ENCODE measurements at places on chromosomes 12 and 14.

- no peak for DNase-seq
Measured at GRCh38 chr12:76786986-76787385, 23.1 kb downstream of the ZDHHC17 start.

DNA sequence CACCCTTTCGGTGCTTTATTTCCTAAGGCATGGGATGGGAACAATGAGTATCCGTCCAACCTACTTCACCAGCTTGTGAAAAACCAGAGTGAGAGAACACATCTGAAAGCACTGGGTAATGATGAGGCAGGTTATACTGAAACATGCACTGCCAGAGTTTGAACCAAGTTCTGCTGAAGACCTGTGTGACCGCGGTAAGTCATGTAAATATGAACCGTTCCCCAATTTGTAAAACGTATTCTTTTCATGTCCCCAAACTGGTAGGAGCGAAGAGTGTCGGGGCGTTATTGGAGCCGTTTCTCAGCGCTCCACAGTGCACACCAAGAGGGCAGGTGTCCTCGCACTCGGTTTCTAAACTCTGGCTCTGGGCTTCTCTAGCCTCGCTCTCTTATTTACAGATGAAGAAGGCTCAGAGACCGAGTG lies 788 bp upstream of the NGDN start:
- DNase-seq, result no peak

GRCh38 chr12:42396473-42397259 lies 70.7 kb downstream of the PPHLN1 start:
- no peak for DNase-seq

GRCh38 chr12:112424126-112424525 lies 5.4 kb downstream of the PTPN11 start:
- DNase-seq, result no peak

DNA sequence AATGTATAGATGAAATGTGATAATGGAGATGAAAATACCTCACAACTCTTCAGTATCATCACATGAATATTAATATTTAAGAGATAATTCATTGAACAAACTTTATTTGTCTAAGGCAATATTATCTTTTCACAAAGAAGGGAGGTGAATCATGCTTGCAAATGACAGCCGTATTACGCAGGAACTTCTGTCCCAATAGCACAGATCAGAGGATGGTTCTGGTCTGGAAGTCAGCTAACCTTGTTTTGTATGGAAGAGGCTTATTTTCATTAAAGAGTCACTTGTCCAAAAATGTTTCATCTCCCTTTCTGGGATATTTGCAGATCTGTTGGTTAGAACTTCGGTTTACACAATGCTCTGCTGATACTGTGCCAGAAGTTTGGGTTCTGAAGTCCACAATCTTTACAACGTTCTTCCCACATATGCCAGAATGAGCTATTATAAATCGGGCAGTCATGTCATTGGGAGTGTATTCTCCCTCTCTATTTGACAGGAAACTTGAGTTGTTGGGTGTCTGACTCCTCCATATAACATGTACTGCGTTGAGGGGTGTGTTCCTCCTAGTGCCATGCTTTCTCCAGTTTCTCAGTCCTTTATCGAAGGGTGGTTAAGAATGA lies 29.8 kb downstream of the YY1 start:
- no peak for DNase-seq

DNA sequence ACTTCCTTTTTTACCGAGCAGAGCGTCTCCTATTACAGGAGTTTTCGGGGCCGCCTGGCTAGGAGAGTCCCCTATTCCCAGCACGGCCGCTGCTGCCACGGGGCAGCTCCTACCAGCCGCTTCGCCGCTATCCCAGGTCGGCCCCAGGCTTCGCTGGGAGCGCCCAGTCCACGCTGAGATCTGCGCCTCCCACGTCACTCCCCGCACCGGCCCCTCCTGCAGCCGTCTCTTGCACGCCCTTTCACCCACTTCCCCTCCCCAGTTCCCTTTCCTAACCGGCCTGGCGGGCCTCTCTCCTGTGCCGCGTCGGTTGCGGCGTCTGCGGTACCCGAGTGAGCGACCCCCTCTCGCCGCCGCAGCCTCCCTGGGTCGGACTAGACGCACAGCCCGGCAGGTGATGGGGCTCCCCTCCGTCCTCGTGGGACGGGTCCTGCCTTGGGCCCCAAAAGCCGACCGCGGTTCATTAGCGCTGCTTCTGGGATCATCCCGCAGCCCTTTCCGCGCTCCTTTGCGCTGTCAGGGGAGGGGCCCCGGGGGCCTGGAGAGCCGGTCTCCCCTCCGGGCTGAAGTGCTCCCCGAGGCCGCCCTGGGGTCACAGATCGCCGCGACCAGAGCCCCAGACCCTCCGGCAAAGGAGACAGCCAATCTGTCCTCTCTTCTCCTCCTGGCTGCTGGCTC lies 1318.4 kb downstream of the TMEM121 start:
- peak; percentile 52 for DNase-seq

DNA sequence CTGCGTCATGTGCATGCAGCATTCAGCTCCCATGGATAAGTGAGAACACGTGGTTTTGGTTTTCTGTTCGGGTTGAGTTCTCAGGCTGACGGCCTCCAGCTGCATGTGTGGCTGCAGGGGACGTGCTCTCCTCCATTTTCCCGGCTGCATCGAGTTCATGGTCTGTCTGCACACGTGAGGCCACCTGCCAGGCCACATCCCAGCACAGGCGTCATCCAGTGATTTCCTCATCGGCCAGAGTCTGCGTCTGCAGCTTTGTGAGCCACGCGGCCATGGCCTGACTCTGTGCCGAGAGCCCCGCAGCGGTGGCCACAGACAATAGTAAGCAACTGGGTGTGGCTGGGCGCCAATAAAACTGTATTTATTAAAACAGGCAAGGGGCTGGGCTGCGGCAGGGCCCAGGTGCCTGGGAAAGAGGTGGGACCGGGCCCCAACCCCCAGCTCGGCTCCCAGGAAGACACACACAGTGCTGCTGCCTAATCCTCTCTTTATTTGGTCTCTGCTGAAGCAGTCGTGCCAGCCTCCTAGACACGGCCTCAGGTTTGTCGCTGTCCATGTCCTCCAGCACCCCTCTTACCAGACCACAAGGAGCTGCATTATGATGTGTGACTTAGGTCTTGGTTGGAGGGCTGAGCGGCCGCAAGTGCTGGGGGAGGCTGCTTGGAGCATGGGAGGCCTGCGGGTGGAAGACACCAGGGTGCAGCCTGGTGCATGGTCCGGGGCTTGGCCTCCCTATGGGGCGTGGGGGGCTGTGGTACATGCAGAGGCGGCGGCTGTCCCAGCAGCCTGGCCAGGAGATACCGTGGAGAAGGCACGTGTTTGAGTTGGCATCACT lies 52.0 kb downstream of the NOC4L start:
- no peak for DNase-seq

GRCh38 chr12:24407884-24408283 lies 458.4 kb upstream of the SOX5 start:
- DNase-seq, result no peak

DNA sequence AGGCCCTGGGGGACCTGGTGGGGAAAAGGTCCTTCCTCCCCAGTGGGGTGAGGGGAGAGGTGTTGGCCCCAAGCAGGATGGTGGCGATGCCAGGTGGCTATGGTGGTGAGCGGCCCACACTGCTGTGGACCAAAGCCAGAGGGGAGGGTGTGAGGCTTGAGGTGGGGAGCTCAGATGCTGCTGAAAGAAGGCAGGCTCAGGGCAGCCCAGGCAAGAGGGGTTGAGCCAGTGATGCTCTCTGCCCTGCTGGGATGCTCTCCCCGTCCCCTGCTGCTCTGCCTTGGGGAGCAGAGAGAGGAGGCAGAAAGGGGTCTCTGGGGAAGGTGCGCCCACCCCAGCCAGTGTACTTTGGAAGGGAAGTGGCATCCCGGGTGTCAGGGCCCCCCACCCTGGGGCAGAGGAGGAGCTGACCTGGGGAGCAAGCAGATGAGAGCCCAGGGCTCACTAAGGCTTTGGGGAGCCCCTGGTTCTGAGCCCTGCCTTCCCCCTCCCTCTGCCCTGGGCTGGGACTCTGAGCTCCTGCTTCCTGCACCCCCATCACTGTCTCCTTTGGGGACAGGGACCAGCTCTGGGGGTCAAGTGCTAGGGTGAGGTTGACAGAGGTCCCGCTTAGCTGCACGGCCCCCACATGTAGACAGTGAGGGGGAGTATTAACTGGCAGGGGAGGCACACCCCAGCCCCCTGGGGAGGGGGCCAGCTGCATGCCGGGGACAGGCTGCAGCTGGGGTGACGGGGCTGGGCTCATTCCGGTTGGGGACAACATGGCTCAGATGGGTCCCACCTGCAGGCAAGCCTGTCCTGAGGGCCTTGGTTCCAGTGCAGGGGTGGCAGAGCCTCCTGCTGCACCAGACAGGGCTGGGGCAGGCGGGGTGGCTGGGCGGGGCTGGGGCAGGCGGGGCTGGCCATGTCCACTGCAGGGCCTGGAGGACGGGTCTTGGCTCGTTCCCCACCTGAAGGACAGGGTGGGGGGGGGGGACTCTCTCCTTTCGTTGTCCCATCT lies 124.4 kb downstream of the KIF26A start:
- DNase-seq, result no peak

GRCh38 chr12:130620281-130620680 lies 95.8 kb downstream of the RIMBP2 start:
- DNase-seq, result no peak

DNA sequence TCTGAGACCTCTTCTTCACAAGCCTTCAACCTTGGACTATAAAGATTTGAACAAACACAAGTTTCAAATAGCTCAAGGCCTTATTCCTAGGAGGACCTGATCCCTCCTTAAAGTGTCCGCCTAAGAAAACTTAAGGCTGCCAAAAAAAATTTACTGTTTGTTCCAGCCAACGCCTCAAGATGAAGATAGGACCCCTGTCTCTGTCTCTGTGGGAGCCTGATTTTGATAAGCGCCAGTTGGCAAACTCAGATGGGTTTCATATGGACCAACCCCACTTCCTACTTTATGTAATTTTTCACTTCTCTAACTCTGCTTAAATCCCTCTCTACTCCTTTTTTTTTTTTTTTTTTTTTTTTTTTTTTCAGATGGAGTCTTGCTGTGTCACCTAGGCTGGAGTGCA lies 11.0 kb downstream of the FKBP3 start:
- DNase-seq, result no peak

GRCh38 chr14:63544591-63545299 lies 1.6 kb upstream of the PPP2R5E start:
- DNase-seq, result no peak

DNA sequence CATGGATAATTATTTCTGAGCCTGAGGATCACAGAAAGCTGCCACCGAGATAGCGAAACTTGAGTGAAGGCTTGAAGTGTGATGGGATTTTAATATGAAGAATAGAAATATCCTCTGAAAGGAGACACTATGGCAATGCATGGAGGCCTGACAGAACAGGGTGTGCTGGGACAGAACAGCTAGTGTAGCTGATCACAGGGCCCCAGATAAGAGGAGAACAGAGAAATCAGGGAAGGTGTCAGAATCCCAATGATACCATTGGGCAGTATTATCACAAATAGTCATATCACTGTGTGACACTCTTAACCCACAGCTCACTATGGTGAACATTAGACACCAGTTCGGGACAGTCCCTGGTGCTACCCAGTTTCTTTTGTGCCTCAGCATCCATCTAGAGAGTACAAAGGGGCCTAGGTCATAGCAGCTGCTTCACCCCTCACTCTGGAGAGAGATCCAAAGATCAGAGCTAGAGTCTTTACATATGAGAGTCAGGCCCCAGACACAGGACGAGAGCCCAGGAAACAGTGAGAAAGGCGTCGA lies 506 bp upstream of the OR10P1 start:
- no peak for DNase-seq

DNA sequence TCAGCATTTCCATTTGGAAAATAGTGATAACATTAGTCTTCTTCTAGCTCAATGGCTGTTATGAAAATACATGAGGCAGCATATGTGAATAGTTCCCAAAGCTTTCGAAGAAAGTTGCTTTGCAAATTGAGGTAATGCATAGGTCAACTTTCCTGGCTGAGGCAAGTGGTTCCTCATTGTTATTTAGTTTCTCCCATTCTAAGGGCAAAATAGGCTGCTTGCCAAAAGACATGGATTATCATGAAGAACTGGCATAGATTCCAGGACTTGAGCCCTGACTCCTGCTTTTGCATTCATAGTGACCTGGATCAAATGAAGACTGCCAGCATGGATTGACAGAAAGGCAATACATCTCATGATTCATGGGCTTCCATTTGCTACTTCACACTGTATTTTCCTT lies 35.7 kb downstream of the LRFN5 start:
- no peak for DNase-seq

GRCh38 chr14:76531821-76532318 lies 155.9 kb downstream of the ESRRB start:
- no peak for DNase-seq

- DNase-seq, result no peak
Measured at GRCh38 chr14:99550387-99550992, 53.5 kb downstream of the CCDC85C start.

DNA sequence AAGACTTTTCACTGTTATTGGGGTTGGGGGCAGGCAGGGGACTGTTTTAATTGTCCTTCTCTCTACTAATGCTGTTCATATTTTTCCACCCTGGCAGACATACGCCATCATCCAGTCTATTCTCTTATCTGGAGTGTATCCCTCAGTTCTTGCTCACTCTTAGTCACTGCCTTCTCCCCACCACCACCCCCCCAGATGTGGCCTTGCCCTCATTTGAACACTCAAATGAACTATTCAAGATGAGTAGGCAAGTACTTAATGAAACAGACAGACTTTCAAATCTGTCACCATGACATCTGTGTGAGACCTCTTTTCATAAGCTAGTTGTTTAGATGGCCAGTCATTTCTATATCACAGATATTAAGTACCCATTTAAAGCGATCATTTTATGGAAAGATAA lies 10.1 kb downstream of the NUDT4 start:
- no peak for DNase-seq

- no peak for DNase-seq
Measured at GRCh38 chr12:49909826-49910225, 6.1 kb upstream of the FAIM2 start.

DNA sequence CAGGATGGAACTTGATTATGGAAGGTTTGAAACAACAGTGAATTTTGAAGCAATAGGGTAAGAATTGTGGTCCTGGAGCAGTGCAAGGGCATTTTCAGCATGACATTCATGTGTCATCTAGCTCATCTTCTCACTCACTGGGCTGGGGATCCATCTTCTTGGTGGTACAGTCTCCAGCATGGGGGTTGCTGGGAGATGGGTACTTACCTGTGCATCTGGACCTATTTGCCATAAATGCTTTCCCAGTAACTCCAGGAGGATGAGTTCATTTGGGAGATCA lies 7.2 kb downstream of the HSP90AA1 start:
- DNase-seq, result no peak

- DNase-seq, result peak; percentile 84
Measured at GRCh38 chr12:112978163-112979040, at the start of gene OAS2. Gene OAS2, plus strand, starts transcription at chr12:112978519. Its CDS starts 90 bp downstream, at chr12:112978609.

- DNase-seq, result no peak
Measured at GRCh38 chr14:69073915-69074314, 79.0 kb downstream of the DCAF5 start.

- DNase-seq, result no peak
Measured at GRCh38 chr14:100578552-100578951, 8.7 kb downstream of the BEGAIN start.

DNA sequence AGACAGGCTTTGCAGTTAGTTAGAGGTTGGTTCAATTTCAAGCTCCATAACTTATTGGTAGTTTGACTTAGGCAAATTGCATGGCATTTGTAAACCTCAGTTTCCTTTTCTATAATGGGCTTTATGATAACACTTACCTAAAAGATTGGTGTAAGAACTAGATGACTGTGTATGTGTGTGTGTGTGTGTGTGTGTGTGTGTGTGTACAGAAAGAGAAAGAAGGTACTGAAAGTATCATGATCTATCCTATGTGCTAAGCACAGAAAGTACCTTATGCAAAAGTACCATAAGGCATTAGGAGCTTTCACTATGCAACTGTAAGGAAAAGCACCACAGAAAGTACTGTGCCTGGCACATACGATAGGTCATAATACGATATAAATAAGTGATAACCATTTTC lies 304.3 kb upstream of the KITLG start:
- peak; percentile 8 for DNase-seq
